ENCODE measurements at places on chromosomes 5 and 9. TPM values are rescaled to one million over a fixed set of nuclear protein-coding genes. Genes with fewer than 3 reads are reported as not detected.

GRCh38 chr5:56466136-56466816 lies 233.1 kb upstream of the ANKRD55 start:
- no peak for DNase-seq

- DNase-seq: no peak
Observed at GRCh38 chr9:107999011-107999410, 509.4 kb upstream of the KLF4 start.

DNA sequence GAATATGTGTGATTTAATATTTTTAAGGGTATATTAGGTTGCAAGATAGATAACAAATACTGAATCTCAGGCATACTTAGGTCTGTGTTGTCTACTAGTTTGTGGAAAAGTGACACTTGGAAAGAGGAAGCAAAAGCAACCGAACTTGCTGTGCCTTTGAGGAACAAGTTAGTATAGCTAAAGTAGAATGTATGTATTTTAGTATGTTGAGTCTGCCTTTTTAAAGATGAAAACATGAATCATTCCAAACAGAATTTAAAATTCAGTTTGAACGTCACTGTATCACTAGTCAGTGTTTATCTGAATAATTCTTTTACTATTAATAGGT lies 12.9 kb downstream of the TLE4 start:
- no peak for DNase-seq

The QRFP gene
- not detected for total RNA-seq

DNA sequence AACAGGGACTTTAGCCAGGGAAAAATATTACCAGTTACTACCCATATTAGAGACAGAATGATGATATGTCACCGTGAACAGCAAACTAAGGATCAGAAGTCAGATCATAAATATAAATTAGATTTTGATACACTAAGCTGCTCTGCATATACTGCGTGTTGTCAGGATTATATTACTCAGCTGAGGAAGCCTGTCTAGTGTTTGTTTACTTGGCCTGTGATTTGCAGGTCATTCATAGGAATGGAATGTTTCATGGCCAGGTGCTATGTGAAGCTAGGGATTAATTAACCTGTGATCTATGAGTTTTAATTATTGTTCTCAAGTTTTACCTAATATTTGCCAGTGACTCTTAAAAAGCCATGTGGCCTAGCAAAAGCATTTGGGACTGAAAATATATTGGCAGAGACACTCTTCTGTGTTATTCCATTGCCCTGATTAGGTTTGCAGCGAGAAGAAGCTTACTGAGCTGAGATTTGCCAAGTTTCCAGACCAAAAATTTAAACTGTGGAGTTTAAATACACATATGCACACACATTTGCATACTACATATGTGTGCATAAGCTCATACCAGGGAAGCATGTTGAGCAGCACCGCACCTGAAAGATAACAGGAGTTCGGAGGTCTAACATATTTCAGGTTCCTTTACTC lies 496.3 kb upstream of the GRIA1 start:
- DNase-seq: no peak

DNA sequence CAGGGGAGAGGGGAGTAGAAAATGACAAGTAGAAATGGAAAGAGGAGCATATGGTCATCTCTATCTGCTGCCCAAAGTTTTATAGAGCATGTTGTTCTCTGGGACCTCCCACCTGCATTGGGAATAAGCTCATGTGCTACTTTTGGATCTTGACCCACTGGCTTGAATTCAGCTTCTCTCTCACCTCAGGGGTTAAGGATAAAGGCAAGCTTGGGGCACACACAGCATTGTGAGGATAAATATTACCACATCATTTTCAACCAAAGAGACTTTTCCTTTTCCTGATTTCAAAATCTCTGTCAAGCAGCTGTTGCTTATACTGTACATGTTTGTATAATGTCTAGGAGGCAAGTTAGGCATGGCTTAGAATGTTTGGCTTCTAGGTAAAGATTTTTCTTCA lies 16.6 kb downstream of the ATP10B start:
- DNase-seq: no peak

- DNase-seq: no peak
Observed at GRCh38 chr9:27496135-27496504, 28.0 kb upstream of the IFNK start.

- DNase-seq: no peak
Observed at GRCh38 chr9:6584881-6585597, 60.5 kb downstream of the GLDC start.

The DYNC2I2 gene
- 152 TPM for total RNA-seq

DNA sequence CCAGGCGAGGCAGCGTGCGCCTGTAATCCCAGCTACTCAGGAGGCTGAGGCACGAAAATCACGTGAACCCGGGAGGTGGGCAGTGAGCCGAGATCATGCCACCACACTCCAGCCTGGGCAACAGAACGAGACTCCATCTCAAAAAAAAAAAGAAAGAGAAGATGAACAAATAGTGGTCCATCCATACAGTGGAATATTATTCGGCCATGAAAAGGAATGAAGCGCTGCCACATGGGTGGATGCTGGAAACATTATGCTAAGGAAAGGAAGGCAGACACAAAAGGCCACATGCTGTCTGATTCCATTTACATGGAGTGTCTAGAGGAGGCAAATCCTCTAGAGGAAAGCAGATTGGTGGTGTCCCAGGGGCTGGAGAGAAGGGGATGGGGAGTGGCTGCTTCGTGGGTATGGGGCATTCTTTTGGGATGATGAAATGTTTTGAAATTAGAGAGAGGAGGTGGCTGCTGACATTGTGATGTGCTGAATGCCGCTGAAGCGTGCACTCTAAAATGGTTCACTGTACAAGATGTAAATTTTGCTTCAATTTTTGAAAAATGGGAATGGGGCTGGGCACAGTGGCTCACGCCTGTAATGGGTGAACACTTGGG lies 17.0 kb downstream of the PLPP7 start:
- DNase-seq: no peak

The FOXI1 gene
- 0.16 TPM for total RNA-seq

The STKLD1 gene
- total RNA-seq: not detected

All from colonic mucosa (tissue), 4 donors.